ENCODE measurements at places on chromosomes 3 and 15.

- no peak for DNase-seq
These were observed 269.8 kb downstream of the CHST2 start for GRCh38 chr3:143389388-143389787.

DNA sequence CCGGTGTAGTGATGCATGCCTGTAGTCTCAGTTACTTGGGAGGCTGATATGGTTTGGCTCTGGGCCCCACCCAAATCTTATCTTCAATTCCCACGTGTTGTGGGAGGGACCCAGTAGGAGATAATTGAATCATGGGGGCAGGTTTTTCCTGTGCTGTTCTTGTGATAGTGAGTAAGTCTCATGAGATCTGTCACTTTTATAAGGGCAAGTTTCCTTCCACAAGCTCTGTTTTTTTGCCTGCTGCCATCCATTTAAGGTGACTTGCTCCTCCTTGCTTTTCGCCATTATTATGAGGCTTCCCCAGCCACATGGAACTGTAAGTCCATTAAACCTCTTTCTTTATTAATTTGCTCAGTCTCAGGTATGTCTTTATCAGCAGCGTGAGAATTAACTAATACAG, 566.7 kb upstream of the NECTIN3 start:
- DNase-seq: no peak

DNA sequence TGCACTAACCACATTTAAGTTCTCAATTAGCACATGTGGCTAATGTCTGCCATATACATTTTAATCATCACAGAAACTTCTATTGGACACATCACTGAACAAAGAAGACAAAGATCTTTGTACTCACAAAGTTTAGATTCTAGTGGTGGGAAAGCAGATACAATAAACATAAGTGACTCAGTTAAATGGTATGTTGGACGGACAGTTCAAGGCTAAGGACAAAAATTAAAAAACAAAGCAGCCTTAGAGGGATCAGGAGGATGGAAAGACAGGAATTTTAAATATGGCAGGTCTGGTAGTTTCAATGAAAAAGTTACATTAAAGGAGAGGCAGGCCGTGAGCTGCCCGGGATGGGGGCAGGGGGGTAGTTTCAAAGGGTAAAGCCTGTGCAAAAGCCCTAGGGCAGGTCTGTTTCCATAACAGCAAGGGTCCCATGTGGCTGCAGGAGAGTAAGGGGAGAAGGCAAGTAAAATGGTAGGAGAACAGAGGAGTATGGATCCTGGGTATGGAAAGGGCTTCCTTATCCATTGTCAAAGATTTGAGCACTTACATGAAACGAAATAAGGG, 220.7 kb downstream of the FHIT start:
- DNase-seq: no peak

- no peak for DNase-seq
These were observed 46.1 kb downstream of the FBLN2 start for GRCh38 chr3:13594991-13595421.

DNA sequence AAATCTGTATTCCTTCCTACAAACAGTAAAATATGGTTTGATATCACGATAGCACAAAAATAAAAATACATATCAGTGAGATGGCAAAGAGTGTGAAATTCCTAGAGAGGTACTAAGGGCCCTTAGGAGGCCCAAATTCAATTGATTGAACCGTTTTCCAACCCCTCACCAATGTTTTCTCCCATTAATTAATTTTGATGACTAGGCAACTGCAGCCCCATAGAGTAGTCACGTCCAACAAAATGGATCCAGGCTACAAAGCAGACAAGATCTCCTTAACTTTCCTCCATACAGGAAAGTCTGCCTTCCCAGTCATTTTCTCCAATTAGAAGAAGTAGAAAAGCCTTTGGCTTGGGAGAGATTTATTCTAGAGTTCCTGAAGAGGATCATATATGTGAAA, 193.9 kb downstream of the PLOD2 start:
- no peak for DNase-seq

GRCh38 chr15:38508647-38509046, 54.7 kb downstream of the FAM98B start:
- DNase-seq: no peak
